ENCODE measurements at places on chromosomes 3 and 15. TPM values are rescaled to one million over a fixed set of nuclear protein-coding genes. Genes with fewer than 3 reads are reported as not detected.

CMTM8 gene
- total RNA-seq: 6.4 TPM

KBTBD12 gene
- not detected for total RNA-seq

BFSP2 gene
- not detected for total RNA-seq

ACSBG1 gene
- 0.39 TPM for total RNA-seq

Measured in A549 treated with RU486 at 1 μM for 4 hours (cell line).